ENCODE measurements at places on chromosomes 3 and 15.

DNA sequence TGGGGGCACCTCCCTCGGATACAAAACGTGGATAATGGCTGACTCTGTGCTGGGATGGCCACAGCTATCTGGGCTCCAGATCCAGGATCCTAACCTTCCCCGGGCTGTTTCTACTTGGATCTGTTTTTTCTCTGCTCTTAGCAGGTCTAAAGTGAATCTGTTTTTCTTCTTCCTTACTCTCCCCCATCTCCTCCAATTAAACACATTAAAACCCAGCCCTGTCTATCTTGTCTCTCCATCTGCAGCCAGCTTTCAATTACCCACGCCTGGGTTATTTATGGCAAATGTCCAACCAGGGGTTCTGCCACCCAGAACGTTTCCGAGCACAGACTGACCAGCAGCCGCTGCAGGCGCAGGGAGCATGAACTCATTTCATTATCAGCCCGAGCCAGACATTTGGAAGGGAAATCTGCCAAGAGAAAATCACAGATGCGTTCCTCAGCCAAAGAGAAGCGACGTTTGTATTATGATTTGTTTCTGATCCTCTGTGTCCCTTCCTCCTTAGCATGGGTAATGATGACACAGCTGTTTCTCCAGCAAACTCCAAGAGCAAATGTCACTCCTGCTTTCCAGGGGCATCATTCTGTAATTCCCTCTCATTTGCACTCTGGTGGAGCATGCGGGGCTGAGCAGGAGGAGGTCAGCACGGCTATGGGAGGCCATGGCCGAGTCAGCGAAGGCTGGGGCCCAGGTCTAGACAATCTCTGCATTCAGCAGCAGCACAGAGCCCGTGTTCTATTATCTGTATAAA, 42.0 kb downstream of the UMPS start:
- DNase-seq, result peak; percentile 64

GRCh38 chr3:195860456-195860855, 47.9 kb downstream of the TNK2 start:
- no peak for DNase-seq

DNA sequence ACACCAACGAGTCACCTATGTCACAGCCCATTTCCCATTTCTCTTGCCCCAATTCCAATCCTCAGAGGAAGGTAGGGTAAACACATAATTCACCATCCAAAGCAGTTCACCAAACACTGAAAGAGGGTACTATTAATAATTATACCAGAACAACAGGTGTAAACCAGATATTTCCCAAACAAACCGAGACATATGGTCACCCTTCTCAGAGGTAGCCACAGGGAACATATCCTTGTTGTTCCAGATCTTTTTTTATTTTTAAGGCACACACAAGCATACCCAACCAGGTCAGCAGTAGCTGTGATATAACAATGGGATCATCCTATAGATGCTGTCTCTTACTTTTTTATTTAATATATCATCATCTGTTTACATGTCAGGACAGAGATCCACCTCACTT, 24.7 kb downstream of the MAGI1 start:
- DNase-seq, result no peak

GRCh38 chr15:96126859-96127258, 203.6 kb upstream of the NR2F2 start:
- DNase-seq, result no peak

- no peak for DNase-seq
Observed at GRCh38 chr15:61128896-61129295, 100.2 kb downstream of the RORA start.

DNA sequence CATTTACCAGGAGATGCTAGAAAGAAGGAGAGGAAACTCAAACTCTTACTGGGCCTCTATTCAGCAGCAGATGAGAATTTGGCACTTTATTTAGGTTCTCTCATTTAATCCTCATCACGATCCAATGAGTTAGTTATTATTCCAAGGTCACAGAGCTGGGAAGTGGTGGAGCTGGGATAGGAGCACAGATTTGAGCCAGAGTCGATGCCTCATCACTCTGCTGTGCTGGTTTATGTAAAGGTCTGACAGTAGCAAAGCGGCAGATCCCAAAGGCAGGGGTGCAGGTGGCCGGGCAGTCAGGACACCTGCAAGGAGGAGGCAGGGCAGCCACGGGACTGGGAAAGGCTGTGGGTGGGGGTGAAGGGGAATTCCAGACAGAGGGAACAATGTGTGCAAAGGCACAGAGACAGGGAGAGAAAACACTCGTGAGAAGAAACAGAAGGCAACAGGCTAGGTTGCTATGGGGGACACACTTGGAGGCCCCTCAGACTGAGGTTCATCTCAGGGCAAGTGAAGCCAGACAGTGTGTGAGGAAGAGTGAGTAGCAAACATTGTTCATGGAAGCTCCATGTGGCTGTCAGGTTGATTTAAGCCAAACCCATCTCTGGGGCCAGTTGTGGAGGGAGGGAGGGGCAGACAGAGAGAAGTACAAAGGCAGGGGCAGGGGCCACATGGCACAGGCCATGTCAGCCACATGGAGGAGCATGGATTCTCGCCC, 26.8 kb downstream of the RAB6B start:
- DNase-seq, result no peak

DNA sequence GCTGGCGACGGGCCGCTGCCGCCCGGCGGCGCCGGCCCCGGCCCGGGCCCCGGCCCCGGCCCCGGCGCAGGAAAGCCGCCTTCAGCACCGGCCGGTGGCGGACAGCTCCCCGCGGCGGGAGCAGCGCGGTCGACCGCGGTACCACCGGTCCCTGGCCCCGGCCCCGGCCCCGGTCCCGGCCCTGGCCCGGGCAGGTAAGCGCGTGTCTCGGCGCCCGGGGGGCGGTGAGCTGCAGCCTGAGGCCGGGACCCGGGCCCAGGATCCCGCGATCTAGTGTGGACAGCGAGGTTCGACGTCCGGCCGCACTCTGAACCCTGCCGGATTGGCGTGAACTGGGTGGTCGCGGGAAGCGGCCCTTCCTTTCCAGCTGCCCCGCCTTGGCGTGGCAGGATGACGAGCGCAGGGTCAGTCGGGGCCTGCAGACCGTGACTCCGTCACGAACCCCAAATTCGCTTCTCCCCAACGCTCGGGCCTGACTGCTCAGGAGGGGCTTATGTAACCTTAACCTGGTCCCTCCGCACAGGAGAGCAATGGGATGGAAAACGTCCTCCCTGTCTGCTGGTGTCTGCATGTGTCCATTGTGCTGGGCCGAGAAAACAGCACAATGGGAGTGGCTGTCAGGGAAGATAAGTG, 472 bp downstream of the BSN start:
- DNase-seq, result peak; percentile 47

DNA sequence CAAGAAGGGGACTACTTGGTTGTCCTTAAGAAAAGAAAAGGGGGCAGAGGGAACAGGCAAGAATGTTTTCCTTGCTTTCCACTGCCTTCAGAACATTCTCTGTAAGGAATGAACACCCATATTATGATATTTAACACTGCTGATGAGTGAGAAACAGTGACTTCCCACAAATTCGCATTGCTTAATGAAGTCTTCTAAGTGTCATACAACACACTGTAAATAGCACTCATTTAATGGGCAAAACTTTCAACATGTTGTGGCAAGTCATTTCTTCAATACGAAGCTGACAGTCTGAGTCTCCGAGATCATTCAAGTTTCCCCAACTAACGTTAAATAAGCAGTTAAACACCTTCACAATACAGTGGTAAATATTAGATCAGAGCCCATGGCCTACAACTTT, 464.4 kb downstream of the SHQ1 start:
- DNase-seq, result no peak

DNA sequence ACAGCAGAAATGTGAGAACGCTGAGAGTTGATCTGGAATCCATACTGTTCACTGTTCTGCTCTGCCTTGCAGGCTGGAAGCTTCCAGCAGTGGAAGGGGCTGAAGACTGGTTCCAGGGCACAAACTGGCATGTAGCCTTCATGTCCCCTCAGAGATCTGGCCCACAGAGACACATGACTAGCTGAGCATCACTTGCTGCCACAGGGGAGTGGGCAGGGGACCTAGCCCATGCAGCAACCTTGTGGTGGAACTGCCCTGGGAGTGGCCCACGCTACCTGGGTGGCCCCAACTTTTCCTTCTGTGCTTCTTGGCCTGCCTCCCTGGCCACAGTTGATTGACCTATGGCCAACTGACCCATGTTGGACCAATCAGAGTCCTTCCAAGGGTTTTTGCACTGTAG, 98.1 kb downstream of the TPRA1 start:
- no peak for DNase-seq

DNA sequence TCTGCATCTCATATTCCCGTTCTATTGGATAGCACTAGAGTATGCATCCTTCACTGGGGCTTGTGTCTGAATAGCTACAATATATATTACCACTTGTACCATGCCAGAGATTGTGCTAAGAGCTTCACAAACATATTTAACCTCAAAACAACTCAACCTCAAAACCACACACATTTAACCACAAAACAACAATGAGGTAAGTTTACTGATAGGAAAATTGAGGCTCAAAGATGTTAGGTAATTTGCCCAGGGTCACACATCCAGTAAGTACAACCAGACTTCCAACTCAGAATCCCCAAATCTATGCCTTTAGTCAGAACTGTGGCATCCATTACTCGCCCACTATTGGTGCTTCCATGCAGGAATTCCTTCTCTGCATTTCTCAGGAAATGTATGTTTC, 220.0 kb downstream of the FAM43A start:
- no peak for DNase-seq

Measured in renal pelvis (tissue), 12 donors.